Germinal center (tissue), 1 donor: ENCODE measurements at places on chromosomes 6 and 20.

DNA sequence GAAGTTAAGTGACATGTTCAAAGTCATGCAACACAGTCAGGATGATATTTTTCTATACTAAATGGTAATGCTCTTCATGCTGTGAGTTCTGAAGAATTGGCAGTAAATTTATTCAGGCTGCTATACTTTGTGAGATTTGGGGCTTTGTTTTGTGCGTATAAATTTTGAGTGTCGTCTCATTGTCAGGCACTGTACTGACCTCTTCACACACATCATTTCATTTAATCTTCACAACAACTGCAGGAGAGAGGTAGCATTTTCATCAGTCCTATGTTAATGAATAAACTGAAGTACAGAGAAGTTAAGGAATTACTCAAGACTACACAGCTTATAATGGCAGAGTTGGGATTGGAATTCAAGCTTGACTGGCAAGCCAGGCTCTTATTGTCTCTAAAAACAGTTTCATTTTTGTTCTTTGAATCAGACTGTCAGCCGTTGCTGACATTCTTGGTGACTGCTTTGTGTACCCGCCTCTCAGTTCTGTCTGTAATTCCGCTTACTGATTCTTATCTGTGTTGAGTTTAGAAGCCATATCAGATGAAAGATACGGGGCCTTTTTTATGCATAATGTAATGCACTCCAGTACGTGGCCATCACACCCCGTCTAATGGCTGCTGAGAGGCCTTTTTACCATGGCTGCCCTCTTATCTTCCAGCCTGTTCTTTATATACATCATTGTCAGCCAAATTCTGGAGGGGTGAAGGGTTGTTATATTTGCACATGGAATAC, 274.9 kb downstream of the UTRN start:
- DNase-seq: no peak

- DNase-seq: no peak
These were observed 82.5 kb upstream of the PTPN1 start for GRCh38 chr20:50427719-50428083.

DNA sequence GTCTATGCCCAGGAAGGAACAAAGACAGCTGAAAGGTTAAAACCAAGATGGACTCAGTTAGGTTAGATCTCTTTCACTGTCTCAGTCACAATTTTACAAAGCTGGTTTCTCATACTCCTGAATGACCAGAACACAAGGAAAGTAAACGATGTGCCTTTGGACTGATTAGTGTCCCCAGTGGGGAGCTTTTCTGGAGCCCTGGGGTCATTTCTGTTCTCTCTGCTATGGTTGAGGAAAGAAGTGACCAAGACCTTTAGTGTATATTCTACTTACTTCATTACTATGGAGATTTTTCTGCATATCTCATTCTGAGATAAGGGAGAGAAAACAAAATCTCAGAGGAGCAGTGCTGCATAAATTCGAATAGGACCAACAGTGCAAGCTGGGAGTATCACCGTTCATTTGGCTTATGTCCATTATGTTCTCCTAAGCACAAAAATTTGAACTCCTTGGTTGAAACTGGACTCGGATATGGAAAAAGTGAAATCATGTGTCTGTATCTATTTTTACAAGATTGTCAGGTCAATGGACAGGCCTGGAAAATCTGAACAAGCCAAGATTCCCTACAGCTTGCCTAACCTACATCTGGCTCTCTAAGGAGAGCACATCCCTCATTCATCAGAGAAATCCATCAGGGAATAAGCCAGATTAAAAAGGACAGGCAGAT, 34.4 kb upstream of the ENPP1 start:
- no peak for DNase-seq

DNA sequence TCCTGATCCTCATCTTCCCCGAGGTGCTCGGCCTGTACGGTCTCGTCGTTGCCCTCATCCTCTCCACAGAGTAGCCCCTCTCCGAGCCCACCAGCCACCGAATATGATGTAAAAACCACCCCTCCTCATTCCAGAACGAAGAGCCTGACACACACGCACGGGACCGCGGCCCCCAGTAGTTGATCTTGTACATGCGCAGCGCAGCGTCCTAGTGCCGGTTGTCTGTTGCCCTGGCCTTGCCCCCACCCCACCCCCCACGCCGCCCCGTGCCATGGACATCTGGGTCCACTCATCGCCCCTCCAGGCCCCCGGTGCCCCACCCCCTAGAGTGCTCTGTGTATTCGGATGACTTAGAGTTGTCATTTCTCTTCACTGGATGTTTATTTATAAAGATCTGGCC, 5.2 kb upstream of the PRPH2 start:
- DNase-seq: no peak

GRCh38 chr20:59807909-59808728, 125.3 kb downstream of the SYCP2 start:
- DNase-seq: no peak

DNA sequence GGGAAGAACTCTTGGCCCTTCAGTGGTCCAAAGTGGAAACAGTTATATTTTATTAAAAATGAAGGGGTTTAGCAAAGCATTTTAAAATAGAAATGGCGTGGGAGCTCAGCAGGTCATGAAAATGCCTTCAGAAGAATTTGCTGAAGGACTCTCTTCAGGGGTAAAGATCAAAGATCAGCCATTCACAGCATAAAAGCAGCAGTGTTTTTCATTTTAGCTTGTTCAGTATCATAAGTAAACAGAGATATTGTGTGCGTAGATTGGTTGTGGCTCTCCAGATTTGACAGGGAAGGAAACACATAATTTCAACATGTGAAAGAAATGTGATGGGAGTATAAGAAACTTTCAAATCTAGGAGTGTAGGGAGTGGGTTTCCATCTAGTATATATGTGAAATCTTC, 519.2 kb upstream of the MAP3K7 start:
- DNase-seq: no peak

DNA sequence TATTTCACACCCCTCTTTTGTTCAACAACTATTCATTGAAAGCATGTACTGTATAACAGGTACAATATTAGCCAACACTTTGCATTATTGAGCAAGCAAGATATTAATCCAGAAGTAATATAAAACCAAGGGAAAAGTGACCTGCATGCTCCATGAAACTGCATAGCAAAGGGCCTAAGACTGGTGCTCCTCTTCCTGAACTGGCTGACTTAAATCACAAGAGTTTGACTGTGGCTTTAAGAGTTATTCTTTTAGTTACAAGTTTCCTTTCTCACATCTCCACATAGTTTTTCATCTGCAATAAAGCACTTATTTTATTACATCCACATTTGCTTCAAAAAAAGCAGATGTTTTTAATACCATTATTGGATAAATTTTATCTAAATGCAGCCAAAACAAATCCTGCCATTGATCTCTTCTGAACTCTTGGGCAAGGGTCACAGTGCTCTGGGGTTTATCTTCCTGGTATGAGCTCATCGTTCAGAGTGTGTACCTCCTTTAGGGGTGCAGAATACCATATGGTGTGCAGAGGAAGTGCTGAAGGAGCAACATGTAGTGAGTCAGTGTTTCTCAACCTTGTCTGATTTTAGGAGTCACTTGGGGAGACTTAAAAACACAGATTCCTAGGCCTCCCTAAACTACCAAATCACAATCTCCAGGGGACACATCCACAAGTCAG, 1225.9 kb upstream of the MAP3K7 start:
- DNase-seq: no peak

GRCh38 chr6:161211380-161212035, 62.4 kb downstream of the AGPAT4 start:
- no peak for DNase-seq

- no peak for DNase-seq
These were observed 248.9 kb upstream of the FOXQ1 start for GRCh38 chr6:1062786-1063545.
